ENCODE measurements at places on chromosomes 2 and 18. TPM values are rescaled to one million over a fixed set of nuclear protein-coding genes. Genes with fewer than 3 reads are reported as not detected.

DNA sequence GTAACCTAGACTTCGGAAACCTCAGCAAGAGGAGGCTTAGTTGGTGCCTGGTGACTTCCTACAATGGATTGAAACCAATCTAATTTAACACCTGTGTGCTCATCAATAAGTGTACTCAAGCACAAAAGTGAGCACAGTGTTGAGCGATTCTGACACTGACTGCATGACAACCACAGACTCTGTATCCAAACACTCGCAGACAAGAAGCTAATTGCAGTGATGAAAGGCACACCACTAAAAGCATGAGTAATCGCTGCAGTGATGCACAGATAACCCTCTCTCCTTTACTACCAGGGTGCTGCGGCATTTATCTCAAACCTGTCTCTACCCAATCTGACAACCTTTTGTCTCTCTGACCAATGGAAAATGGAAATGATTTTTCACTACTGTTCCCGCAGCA lies 168.1 kb downstream of the AFF3 start:
- DNase-seq = peak; percentile 88

FHOD3 gene
- 13.1 TPM for total RNA-seq

TXNDC2 gene
- 1.6 TPM for total RNA-seq

- DNase-seq = peak; percentile 77
Observed at GRCh38 chr2:119223521-119224390, at the start of gene STEAP3. STEAP3 (plus strand) TSS chr2:119223834; CDS start chr2:119231013, 7,179 bp downstream.

- no peak for DNase-seq
Observed at GRCh38 chr18:78242806-78243205, 736.8 kb upstream of the SALL3 start.

CHRNA1 gene
- not detected for total RNA-seq

DNA sequence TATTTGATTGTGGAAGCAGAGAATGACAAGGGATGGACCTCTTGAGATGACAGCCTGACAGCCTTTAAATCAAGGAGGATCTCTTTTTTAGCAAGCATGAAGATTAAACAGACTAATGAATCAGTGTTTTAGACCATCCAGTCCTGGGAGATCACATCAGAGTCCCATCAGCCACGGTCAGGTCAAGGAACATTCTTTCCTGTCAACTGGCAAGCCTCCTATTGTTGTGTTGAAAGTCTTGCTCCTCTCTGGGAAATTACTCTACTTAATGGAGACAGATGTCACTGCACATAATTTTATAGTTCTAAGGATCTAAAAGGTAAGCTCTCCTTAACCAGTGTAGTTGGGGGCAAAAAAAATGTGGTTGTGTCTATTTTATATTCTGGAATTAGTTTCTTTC lies 469.0 kb downstream of the TMEM182 start:
- DNase-seq = no peak

DNA sequence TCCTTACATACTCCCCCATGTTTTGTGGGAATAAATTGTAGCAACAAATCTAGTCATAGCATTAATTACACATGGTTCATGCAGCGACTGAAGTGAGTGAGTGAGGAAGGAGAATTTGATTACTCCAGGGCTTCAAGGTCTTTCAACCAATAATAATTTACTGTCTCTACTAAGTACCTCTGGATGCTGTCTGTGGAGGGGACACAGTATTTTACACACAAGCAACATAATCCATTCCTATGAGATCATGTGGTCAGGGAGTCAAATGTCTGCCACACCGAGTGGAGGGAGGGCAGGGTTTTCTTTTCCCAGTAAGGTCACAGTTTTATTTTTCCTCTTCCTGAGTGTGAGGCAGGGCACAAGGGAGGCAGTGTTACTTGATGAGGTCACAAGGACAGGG lies 334.7 kb upstream of the CELF4 start:
- no peak for DNase-seq

- no peak for DNase-seq
Observed at GRCh38 chr2:60954139-60954538, 63.4 kb upstream of the PEX13 start.

DNA sequence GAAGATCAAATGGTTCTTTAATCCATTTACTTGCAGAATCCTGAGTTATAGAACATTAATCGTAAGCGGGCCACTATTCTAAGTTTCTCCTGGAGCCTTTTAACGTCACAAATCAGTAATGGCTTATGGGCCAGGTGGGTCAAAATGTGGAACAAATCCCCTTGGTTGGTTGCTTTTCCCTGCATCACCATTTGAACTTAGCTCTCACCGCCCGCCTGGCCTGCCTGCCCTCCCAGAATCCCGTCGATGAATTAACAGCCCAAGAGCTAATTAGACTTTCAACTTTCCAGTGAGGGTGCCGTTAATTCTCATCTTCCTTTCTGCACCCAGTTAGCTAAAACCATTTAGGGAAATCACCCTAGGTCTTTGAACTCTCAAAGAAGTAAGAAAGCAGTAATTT lies 205.5 kb downstream of the RNF152 start:
- DNase-seq = no peak

GRCh38 chr2:159710601-159711180 lies 1.6 kb upstream of the MARCHF7 start:
- DNase-seq = no peak

DNA sequence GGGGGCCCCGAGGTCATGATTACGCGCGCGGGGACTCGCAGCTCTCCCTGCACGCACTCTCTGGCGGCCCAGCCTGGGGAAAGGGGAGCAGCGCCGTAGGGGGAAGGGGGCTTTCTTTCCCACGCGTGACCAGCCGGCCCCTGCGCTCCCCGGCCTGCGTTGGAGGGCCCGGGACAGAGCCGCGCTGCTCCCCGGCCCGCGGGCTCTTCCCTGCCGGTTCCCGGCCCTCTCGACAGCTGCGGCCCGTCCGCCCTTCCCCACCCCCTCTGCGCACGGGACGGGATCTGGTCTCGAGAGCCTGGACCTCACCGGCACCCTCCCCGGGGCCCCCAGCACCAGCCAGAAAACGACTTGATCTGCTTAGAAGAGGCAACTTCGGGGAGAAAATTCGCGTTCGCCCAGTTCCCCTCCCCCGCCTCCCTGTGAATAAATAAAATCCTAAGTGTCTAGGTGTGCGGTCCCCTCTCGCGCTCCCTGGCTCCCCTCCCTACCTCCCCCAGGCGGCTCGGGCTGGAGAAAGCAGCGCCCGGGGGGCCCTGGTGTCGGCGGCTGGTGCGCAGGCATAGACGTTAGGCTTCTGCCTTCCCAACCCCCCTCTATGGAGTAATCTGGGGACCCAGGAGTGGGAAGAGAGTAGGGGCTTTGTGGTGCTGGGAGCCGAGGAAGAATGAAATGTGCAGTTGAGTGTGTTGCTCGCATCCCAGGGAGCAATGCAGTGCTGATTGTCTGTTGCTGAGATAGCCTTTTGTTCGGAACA lies 803 bp upstream of the FIGN start:
- DNase-seq = peak; percentile 54

All from M059J (cell line).